ENCODE measurements at places on chromosomes 2 and 18.

DNA sequence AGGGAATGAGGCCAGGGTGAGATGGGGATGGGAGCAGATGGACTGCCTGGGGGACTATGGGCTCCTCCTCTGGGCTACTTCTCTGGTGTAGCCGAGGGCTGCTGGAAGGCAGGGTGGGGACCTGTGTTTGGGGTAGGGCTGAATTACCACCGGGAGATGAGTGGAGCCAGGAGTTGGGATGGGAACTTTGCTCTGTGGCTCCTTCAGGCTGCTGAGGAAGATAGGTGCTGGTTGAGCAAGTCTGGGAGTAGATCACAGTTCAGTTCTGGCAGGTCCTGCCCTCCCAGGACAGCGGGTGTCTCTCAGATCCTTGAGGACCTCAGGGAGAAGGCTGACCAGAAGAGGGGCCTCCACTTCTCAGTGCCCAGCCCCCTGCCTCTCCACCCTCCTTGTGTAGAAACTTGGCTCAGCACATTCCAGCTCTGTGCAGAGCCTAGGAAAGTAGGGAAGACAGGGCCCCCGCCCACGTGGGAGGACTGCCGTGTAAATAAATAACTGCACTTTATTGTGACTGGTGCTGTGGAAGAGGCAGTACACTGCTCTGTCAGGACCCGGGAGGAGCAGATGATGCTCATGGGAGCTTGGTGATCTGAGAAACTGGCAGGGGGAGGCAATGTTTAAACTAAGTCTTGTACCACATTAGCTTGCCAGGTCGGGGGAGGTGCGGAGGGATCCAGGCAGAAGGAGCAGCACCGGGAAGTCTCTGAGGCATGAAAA is 15.3 kb downstream of the TET3 start:
- DNase-seq: no peak

- DNase-seq: no peak
Measured at GRCh38 chr18:32911660-32912284, 138.9 kb upstream of the KLHL14 start.

DNA sequence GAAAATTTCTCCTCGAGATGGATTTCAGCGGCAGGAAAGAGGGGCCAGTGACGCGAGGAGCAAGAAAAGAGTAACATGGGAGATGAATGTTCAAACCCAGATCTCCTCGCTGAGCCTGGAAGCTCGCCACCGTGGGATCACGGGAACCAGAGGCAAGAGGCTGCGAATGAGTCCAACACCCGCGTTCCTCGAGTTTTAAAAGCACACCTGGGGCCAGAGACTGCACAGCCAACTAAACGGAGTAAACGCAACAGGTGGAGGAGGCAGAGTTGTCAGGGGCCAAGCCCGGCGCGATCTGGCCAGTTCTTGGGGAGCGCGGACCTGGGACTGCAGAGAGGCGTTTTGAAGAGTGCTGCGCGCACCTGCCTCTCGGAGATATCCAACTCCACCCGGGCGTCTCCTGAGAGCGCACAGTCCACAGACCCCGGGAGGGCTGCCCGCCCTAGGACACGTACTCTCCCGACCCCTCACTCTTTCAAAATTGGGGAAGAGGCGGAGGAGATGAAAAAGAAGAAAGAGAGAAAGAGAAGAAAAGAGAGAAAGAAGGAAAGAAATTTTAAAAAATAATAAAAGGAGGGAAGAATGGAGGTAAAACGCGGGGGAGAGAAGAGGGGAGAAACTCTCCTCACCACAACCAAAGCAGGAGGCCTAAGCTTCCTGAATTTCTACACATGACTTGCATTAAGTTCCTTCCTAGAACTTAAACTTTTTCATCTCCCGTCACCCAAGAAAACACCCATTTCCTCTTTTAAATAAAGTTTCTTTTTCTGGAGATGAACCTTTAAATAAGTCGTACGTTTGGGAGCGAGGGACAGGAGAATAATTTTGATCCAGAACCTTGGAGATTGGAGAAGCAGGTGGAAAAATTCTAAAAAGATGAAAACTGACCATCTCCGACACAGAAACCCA is 5.3 kb upstream of the PAX3 start:
- DNase-seq: no peak

DNA sequence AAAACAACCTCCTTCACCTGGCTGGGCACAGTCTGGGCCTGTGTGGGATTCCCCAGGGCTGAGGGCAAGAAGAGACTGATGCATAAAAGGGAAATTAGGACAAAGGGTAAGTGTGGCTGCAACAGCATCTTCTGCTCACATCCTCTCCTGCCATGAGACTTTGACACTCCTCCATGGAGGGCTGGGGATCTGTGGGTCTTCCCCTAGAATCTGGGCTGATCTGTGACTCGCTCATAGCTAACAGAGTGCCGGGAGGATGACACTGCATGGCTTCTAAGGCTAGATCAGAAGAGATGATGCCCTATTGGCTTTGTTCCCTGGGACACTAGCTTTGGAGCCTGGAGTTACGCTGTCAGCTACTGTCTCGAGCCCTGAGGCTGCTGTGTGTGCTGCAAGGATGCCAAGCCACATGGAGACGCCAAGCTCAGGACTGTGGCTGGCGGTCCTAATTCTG is 24.3 kb downstream of the MOCOS start:
- DNase-seq: no peak

GRCh38 chr2:240813231-240813921 is 6.6 kb downstream of the KIF1A start:
- DNase-seq: no peak

- no peak for DNase-seq
Measured at GRCh38 chr2:70477441-70477844, 76.2 kb downstream of the TGFA start.

GRCh38 chr2:206031950-206032567 is 53.9 kb downstream of the INO80D start:
- DNase-seq: no peak
